ENCODE measurements at places on chromosomes 6 and 20. TPM values are rescaled to one million over a fixed set of nuclear protein-coding genes. Genes with fewer than 3 reads are reported as not detected.

The TBXT gene
- not detected for total RNA-seq

The ABHD16B gene
- total RNA-seq, result not detected

The DLK2 gene
- total RNA-seq, result not detected

DNA sequence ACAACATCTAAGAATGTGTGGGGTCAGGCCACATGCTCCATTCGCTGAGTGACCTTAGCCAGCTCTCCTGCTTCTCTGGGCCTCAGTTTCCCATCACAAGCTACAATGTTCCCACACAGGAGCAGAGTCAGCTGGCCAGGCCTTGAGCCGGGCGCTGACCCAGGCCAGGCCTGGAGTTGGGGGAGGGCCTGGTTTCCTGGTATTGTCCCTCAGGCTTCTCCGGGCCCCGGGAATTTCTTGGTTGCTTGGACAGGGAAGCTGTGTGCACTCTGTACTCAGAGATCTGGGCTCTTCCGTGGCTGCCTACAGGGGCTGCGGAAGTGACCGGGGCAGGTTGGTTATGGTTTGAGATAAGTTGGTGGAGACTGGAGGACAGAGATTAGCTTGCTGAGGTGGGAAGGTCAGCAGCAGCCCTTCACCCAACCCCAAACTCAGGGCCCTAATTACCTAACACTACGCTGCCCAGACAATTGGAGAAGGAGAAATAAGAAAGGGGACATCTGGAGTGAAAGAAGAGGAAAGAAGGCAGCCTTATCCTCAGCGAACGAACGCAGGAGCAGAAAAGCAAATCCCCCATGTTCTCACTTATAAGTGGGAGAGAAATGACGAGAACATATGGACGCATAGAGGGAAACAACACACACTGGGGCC lies 6.2 kb downstream of the TGM2 start:
- H3K27ac ChIP-seq, result peak overlapping the region; percentile 75
- peaks cover 32% of the 10 kb centered on the region for H3K4me1 ChIP-seq
- no peaks in the 10 kb centered on the region for H3K36me3 ChIP-seq
- H3K4me3 ChIP-seq, result no peak overlapping the region

DNA sequence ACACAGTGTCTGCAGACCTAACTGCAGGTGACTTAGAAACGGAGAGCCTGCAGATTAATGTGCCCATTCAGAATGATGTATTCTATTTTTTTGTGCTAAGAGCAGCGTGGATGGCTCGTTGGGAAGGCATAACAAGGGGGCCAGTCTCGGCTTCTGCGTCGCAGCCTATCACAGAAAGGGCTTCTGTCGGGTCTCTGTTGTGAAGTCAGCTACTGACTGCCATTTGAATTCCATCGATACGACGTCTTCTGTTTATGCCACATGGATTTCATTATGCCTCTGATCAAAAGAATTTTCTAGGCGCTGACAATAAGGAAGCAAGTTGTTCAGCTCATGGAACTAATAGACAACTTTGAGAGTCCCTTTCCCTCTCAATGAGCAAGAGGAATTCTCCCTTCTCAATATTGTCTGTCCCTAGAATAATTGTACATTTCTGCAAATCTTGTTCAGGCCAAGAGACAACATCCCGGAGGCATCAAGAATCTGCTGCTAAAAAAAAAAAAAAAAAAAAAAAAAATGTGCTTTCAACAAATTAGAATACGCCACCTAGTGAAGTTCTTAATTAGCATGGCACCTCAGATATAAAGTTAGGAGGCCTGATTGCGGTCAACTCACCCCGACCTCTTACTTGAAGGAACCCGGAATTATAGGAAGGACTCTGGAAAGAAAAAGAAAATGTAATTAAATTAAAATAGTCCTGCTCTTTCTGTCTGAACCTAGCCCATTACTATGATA lies 223.9 kb downstream of the TSHZ2 start:
- H3K27me3 ChIP-seq, result no peaks in the 10 kb centered on the region
- H3K4me3 ChIP-seq, result no peak overlapping the region
- no peaks in the 10 kb centered on the region for H3K36me3 ChIP-seq
- no peak for DNase-seq
- peaks cover 10% of the 10 kb centered on the region for H3K4me1 ChIP-seq

DNA sequence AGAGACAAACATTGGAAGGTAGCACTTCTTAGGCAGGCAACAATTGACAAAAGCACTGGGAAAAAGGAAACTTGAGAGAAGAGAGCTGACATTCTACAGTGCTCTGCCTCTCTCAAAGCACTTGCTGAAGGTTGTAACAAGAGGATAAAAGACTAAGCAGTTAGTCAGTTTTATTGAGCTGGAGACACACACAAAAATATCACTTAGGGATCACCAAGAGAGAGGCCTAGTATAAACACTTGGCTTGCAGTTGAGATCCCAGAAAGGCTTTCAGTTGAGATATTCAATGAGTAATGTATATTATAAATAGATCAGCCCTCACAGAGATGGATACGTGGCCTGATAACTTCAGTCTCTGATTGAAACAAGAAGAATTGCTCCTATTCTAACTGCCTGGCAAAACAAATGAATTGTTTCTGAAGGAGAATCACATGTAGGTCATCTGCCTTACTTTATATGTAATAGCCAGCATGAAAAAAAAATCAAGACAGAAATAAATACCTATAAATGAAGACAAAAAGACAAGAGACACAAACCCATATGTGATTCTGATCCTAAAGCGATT lies 747.2 kb upstream of the MAN1A1 start:
- no peak overlapping the region for H3K27ac ChIP-seq
- H3K4me3 ChIP-seq, result no peak overlapping the region
- H3K4me1 ChIP-seq, result no peaks in the 10 kb centered on the region
- DNase-seq, result no peak
- no peaks in the 10 kb centered on the region for H3K27me3 ChIP-seq
